ENCODE measurements at places on chromosomes 2 and 18. TPM values are rescaled to one million over a fixed set of nuclear protein-coding genes. Genes with fewer than 3 reads are reported as not detected.

DNA sequence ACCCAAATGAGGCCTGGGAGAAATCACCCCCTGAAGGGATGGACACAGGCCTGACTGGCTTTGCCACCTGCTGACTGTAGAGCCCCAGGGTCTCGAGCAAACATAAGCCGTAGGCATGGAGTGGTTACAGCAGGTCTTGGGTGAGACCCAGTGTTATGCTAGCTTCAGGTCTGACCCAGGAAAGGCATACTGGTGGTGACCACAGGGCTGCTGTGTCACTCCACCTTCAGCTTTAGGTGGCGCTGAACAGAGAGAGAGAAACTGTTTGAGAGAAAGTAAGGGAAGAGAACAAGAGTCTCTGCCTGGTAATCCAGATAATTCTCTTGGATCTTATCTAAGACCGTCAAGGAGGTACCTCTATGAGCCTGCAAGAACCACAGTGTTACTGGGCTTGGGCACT is 1544.2 kb upstream of the TMEFF2 start:
- no peak for DNase-seq

DNA sequence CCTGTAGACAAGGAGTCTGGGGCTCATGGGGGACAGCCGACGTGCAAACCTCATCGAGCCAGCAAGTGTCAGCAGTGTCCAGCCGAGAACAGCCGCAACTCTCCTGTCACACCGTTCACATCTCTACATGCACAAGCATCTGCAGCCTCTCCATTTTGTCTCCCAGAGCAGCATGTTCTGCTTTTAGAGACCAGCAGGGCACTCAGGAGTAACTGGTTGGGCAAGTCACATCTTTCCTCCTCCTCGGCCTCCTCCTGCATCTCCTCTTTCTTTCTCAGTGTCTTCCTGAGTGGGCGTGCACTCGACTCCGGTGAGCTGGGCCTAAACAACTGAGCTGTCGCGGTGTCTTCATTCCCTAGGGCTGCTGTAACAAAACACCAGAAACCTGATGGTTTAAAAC is 249.9 kb downstream of the SH3BP4 start:
- DNase-seq, result no peak

- peak; percentile 34 for DNase-seq
Measured at GRCh38 chr2:118032169-118033013, 18.5 kb upstream of the CCDC93 start.

DNA sequence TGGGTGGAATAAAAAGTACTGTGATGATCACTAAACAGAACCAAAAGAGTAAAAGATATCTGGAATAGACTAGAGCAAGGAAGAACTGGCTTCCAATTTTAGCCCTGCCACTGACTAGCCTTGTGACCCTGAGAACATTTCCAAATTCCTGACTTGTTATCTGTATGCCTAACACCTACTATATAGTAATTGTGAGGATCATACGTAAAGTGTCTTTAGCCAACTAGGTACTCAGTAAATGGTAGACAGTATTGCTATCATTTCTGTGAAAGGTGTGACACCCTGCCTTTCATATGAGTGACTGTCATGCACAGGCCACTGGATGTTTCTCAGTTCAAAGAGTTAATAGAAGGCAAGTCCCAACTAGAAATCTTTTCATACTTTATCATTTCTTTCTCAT is 29.8 kb downstream of the CYTIP start:
- no peak for DNase-seq

DNA sequence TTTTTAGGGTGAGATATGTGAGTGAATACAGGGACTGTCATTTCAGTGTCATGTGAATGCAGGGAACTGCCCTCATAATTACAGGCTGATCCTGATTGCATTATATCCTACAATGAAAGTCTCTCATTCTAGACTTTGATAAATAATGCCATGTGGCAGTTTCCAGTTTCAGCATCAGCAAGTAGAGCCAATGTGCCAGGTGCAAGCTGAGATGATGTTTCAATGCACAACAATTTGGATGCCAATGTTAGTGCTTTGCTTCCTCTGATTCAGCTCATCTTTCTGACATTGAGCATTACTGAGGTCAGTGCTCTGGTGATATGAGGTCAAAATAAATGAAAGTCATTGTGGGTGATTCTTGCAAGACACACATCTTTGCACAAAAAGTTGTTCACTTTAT is 63.7 kb upstream of the TFPI start:
- DNase-seq, result peak; percentile 98

- no peak for DNase-seq
Measured at GRCh38 chr2:197868206-197868605, 63.8 kb downstream of the PLCL1 start.

DNA sequence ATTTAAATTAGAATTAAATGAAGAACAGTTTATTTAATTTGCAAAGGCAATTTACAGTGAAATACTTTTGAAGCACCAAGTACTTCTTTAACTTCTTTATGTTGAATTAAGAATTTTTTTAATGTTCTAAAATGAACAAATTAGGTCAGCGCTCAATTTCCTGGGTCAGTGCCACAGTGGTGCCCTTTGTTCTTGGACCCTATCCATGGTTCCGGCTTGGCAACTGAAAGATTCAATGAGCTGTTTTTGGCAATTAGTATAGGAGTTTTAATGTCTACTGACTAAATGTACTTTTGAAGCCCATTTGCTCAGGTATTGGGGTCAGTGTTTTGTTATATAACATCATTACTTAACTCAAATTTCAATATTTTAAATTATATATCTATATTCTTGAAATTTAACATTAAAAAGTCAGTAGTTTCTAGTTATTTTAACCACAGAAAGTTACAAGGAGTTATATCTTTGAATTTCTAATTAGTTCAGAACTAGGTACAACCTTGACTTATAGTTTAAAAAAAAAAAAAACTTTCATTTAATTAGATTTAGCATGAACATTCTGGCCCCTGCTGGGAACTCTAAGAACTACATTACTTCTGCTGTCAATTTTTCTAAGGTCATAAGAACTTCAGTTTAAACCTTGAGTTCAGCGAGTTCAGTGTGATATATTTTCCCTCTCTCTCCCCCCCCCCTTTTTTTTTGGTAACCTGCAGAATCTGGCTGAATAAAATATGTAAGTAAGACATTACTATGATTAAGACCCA is 7.6 kb upstream of the MSTN start:
- peak; percentile 74 for DNase-seq

- DNase-seq, result no peak
Measured at GRCh38 chr18:23336101-23336500, 117.0 kb upstream of the RIOK3 start.

DNA sequence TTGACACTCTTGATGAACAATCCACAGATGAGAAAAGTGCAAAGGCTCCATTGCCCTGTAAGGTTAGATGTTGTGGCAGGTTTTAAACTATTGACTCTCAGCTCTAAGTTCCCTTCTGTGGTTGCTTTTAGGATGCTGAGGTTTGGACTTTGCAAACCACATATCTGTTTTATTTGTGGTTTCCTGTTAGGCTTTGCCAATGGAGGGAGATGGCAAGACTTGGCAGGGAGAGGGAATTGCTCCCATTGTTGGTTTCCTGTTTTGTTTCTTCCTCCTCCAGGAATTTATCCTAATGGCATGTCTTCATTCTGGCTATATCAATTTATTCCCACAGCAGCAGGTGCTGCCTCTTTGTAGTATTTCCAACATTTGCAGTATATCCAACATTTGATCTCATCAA is 772.3 kb downstream of the LRRTM4 start:
- DNase-seq, result no peak

GRCh38 chr2:207459990-207460757 is 69.6 kb upstream of the CREB1 start:
- DNase-seq, result no peak

DNA sequence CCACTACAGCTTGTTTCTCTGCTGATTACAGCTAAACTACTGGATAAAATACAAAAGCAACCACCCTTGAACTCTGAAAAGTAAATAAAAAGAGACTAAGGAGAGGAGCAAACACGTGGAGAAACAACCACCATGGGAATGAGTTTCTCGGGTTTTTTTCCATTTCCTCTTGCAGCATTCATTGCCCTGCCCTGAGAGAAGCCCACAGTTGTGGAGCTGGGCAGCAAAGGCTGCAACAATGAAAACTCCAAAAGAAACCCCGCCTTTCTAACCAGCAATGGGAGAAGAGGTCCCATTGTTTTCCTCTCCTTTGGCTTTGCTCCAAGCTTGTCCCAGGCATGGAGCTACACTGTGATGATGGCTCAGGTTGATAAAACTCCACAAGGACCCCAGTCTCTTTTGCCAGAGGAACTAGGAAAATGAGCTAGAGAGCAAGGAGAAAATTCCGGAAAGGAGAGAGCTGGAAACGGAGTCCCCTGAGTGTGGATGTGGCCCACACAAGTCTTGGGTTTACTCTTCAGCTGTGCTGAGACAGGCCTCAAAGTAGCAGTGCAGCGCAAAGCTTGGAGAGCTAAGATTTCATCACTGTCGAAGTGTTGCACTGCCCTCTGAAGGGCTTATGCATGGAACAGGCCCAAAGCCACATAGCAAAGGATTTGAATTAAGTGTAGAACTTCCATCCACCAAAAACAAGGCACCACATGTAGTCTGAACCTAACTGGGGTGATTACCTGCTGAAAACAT is 20.9 kb downstream of the NAPG start:
- DNase-seq, result no peak

- DNase-seq, result no peak
Measured at GRCh38 chr2:234109321-234109720, 58.8 kb downstream of the SPP2 start.

- DNase-seq, result peak; percentile 55
Measured at GRCh38 chr18:27685807-27686412, 491.0 kb downstream of the CDH2 start.

- DNase-seq, result no peak
Measured at GRCh38 chr18:24877546-24877945, 417.1 kb downstream of the HRH4 start.

DNA sequence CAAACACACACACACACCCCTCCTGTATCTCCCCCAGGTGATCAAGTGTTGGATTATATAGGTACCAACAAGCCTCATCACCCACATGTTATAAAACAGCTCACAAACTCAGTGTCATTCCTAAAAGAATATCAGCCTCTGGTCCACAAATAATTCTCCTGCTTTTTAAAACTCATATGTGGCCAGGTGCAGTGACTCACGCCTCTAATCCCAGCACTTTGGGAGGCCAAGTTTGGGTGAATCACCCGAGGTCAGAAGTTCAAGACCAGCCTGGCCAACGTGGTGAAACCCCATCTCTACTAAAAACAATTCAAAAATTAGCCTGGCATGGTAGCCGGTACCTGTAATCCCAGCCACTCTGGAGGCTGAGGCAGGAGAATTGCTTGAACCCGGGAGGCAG is 87.8 kb downstream of the LRATD1 start:
- peak; percentile 61 for DNase-seq

DNA sequence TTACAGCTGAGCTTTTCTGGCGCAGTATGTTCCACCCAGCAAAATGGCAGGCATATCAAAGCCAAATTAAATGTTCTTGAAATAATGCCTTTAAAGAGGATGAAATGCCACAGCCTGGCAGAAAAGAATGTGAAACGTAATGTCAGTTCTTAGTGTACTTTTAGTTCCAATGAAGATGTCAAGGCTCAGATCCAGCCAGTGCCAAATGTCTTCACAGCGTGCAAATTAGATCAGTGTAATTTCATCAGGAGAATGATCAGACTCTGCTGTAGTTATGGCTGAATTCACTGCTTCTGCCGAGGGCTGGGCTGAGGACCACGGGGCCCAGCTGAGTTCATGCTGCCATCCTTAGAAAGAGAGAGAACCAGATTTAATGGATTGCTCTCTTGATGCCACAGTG is 78.7 kb upstream of the ITGA4 start:
- DNase-seq, result no peak

DNA sequence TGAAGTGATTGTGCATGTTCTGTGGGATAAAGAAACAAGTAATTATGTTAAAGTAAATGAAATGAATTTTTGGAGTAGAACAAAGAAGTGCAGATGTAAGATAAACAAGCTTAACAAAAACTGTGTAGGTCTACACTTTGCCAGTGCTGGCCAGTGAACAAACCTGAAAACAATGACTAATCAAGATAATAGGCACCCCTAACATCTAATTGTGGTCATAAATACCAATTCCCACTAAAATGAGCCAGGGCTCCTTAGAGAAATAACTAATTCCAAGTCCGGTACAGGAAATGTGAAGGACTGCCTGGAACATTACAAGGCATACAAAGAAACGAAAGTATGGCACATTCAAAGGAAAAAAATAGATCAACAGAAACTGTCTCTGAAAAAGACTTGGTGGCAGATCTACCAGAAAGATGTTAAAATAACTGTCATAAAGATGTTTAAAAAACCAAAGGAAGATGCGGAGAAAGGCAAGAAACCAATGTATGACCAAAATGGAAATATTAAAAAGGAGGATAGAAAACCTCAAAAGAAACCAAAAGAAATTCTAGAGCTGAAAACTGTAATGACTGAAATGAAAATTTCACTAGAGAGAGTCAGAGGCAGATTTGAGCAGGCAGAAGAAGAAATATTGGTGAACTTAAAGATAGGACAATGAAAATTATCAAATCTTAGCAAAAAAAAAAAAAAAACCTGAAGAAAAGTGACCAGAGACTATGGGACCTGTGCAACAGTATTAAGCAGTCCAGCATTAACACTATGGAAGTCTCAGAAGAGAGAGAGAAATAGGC is 94.7 kb upstream of the SLC66A3 start:
- no peak for DNase-seq

- no peak for DNase-seq
Measured at GRCh38 chr18:76806301-76806700, 16.1 kb upstream of the ZNF236 start.

- DNase-seq, result no peak
Measured at GRCh38 chr2:231037202-231037730, at the start of gene C2orf72. TSS of gene C2orf72 (plus strand) at chr2:231037523. CDS start at chr2:231037566, 43 bp downstream.

DNA sequence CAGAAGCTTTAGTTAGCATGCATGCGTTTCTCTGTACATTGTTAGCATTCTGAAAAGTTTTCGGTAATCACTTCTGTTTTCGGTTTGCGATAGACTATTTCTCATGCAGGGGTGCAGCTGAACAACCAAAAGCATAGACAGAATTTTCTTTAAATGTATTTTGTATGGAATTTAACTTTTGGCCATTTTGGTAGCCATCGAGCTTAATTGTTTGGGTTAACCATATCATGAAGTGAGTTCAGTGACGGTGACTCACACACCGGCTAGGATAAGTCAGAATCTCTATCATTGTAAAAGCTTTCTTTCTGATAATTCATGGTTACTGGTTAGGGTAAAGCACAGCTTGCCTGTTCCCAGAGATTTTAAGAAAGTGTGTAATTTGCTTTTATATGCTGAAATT is 107.2 kb downstream of the CD226 start:
- DNase-seq, result peak; percentile 25

- DNase-seq, result no peak
Measured at GRCh38 chr2:148110184-148110583, 89.3 kb downstream of the MBD5 start.

- DNase-seq, result no peak
Measured at GRCh38 chr2:98505311-98505808, 60.7 kb downstream of the INPP4A start.

Gene BZW1
- total RNA-seq, result 407 TPM

Gene ATP6V1B1
- 2.0 TPM for total RNA-seq

Gene GPR55
- total RNA-seq, result not detected

Gene COL4A3
- total RNA-seq, result not detected

Measured in LHCN-M2 (cell line).